ENCODE measurements at places on chromosomes 2 and 18. TPM values are rescaled to one million over a fixed set of nuclear protein-coding genes. Genes with fewer than 3 reads are reported as not detected.

DNA sequence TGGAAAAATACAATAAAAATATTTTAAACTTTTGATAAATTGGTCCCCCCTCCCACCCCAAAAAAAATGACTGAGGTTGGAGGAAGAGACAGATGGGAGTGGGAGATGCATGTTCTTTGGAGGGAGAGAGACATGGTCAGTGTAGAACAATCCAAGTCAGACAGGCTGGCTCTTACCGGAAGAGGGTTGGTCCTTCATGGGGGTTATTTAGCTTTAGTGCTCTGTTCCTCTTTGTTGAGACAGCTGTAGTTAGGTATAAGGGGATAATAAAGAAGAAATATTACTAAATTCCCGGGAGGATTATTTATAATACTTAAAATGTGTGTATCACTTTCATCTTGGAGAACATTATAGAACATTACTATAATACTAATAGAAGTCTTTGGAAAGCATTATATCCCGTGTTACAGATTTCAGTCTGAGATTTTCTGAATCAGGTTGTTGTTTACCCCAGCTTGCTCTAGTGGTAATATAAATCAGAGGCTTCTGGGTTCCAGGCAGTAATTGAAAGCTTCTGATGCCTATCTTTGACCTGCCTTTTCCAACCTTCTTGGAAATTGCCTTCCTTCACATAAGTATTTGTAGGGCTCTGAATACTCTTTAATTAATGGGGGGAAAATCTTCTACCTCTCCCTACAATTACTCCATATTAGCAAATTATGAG lies 87.7 kb downstream of the SPTBN1 start:
- DNase-seq: no peak
- peaks cover 5% of the 10 kb centered on the region for H3K4me1 ChIP-seq
- no peak overlapping the region for H3K4me3 ChIP-seq

GRCh38 chr2:33278245-33278943 lies 198.1 kb upstream of the RASGRP3 start:
- DNase-seq: no peak
- H3K27me3 ChIP-seq: no peaks in the 10 kb centered on the region
- H3K4me1 ChIP-seq: peaks cover 3% of the 10 kb centered on the region
- H3K4me3 ChIP-seq: no peak overlapping the region
- H3K27ac ChIP-seq: no peak overlapping the region

The DAW1 gene
- 1.4 TPM for total RNA-seq

- H3K4me1 ChIP-seq: peaks cover 11% of the 10 kb centered on the region
- peak; percentile 50 for DNase-seq
- no peak overlapping the region for H3K4me3 ChIP-seq
Measured at GRCh38 chr2:157871415-157871814, 4.7 kb downstream of the ACVR1 start.

- H3K4me1 ChIP-seq: no peaks in the 10 kb centered on the region
- no peaks in the 10 kb centered on the region for H3K27me3 ChIP-seq
- H3K4me3 ChIP-seq: no peak overlapping the region
- no peak overlapping the region for H3K27ac ChIP-seq
Measured at GRCh38 chr2:2845806-2846315, 514.8 kb upstream of the MYT1L start.

The PRSS56 gene
- not detected for total RNA-seq

DNA sequence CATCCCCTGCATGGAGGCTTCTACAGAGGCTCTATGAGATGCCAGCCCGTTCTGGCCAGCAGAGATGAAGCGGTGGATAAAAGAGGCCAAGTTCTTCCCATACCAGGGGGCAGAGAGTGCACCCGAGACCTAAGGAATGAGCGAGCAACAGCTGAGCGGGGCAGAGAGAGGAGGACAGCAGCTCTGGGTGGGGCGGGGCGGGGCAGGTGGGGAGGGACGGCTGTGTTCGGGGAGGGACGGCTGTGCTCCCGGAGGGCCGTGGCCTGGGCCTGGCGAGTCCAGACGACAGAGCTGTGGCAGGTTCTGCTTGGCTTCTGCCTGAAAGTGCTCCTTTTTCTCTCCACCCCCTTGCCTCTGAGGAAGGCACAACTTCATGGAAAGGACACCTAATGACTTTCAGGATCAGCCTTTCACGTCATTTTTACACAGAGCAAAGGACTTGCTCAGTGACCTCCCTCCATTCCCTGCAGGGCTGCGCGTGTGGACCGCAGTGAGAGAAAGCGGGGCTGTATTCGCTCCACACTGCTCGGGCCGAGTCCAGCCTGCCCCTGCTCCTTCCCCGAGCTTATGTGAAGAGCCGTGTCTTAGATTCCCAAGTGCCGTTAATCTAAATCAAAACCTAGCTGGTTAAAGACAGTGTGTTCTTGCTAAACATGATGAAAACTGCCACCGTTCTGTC lies 232.9 kb downstream of the HDAC4 start:
- H3K27ac ChIP-seq: no peak overlapping the region
- no peak for DNase-seq
- H3K4me1 ChIP-seq: no peaks in the 10 kb centered on the region
- H3K4me3 ChIP-seq: no peak overlapping the region

- H3K27ac ChIP-seq: no peak overlapping the region
- no peak overlapping the region for H3K4me3 ChIP-seq
- no peaks in the 10 kb centered on the region for H3K36me3 ChIP-seq
Measured at GRCh38 chr2:60414495-60415138, 138.8 kb downstream of the BCL11A start.

- no peaks in the 10 kb centered on the region for H3K27me3 ChIP-seq
- no peaks in the 10 kb centered on the region for H3K4me1 ChIP-seq
- no peak for DNase-seq
- no peak overlapping the region for H3K27ac ChIP-seq
- H3K4me3 ChIP-seq: no peak overlapping the region
- H3K36me3 ChIP-seq: no peaks in the 10 kb centered on the region
Measured at GRCh38 chr2:12090072-12090471, 343.6 kb downstream of the LPIN1 start.

The EGR4 gene
- total RNA-seq: not detected

GRCh38 chr18:28152754-28153153 lies 24.2 kb downstream of the CDH2 start:
- no peak overlapping the region for H3K4me3 ChIP-seq
- H3K36me3 ChIP-seq: no peaks in the 10 kb centered on the region
- H3K4me1 ChIP-seq: peaks cover 14% of the 10 kb centered on the region
- DNase-seq: no peak

DNA sequence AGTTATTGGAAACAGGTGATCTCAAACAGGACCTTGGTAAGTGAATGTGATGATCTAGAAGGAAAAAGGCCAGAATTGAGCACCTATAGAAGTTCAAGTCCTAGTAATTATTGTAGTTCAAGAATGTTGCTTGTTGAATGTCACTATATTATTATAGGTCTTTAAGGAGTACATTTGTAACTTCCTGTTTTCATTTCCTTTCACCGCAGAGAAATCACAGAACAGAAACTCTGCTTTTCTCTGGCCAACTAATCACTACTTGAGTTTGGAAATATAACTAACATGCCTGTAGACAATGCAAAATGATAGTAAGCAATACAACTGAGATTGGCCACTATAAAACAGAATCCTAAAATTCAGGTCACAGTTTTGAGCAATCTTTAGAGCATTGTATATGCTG lies 61.8 kb upstream of the EFEMP1 start:
- H3K27me3 ChIP-seq: no peaks in the 10 kb centered on the region
- 0 out of 2 replicates have a peak, but pooled peaks cover 2% of the 10 kb centered on the region for H3K4me1 ChIP-seq
- H3K36me3 ChIP-seq: no peaks in the 10 kb centered on the region

DNA sequence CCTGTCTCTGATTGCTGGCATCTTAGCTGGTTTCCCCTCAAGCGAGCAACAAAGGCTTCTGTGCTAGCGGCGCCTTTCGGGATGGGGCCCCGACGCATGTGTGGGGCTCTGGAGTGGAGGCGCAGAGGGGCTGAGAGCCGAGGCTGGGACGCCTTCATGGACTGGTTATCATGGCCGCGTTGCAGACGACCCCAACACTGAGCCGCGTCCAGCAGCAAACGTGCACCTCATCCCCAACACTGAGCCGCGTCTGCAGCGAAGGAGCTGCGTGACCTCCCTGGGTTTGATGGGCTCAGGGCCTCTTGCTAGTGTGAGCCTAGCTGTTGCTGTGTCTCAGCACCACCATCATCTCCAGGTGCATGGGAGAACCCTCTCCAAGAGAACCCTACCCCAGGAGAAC lies 123.7 kb upstream of the CTDP1 start:
- H3K4me1 ChIP-seq: no peaks in the 10 kb centered on the region
- H3K27ac ChIP-seq: no peak overlapping the region
- H3K36me3 ChIP-seq: no peaks in the 10 kb centered on the region
- no peak overlapping the region for H3K4me3 ChIP-seq

DNA sequence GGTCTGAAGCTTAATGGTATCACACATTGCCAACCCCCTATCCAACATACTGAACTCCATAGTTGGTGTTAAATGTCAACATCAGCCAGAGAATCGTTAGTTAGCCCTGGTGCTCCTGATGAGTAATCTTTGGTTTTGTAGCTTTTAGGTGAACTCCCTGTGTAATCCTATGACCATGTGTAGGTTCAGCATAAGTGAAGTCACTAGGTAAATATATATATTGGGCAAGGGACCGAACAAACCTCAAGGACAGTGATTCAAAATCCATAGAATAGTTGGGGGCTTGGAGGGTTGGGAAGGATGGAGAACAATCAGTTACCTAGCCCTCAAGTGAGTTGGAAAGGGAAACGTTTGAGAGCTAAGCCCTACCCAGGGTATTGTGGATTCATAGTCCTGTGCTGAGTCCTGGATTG lies 16.0 kb upstream of the AP1S3 start:
- H3K27me3 ChIP-seq: no peaks in the 10 kb centered on the region
- peaks cover 4% of the 10 kb centered on the region for H3K36me3 ChIP-seq
- H3K4me1 ChIP-seq: peaks cover 6% of the 10 kb centered on the region
- no peak overlapping the region for H3K27ac ChIP-seq
- DNase-seq: peak; percentile 73

GRCh38 chr2:115560666-115561065 lies 1118.2 kb downstream of the DPP10 start:
- no peaks in the 10 kb centered on the region for H3K4me1 ChIP-seq
- H3K27me3 ChIP-seq: no peaks in the 10 kb centered on the region
- DNase-seq: no peak
- H3K36me3 ChIP-seq: no peaks in the 10 kb centered on the region
- no peak overlapping the region for H3K27ac ChIP-seq

DNA sequence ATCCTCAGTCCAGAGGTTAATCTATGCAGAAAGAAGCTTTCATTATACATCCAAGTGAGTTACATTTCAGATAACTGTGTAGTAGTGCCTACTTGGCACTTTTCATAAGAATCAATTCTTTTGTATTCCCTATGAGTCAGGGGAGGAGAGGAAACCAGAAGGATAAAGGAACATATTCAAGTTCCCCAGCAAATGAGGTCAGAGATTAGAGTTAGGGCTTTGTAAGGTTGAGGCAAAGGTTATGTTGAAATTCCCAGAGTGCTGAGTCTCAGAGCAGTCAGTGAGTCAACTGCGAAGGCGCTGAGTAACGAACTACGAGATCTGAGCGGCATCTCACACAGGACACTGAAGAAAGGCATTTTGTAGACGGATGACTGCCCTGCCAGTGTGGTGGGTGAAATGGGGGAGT lies 25.1 kb upstream of the ME2 start:
- no peak overlapping the region for H3K27ac ChIP-seq
- no peaks in the 10 kb centered on the region for H3K4me1 ChIP-seq
- no peaks in the 10 kb centered on the region for H3K36me3 ChIP-seq
- peak; percentile 57 for DNase-seq

The CASP10 gene
- 0.28 TPM for total RNA-seq

DNA sequence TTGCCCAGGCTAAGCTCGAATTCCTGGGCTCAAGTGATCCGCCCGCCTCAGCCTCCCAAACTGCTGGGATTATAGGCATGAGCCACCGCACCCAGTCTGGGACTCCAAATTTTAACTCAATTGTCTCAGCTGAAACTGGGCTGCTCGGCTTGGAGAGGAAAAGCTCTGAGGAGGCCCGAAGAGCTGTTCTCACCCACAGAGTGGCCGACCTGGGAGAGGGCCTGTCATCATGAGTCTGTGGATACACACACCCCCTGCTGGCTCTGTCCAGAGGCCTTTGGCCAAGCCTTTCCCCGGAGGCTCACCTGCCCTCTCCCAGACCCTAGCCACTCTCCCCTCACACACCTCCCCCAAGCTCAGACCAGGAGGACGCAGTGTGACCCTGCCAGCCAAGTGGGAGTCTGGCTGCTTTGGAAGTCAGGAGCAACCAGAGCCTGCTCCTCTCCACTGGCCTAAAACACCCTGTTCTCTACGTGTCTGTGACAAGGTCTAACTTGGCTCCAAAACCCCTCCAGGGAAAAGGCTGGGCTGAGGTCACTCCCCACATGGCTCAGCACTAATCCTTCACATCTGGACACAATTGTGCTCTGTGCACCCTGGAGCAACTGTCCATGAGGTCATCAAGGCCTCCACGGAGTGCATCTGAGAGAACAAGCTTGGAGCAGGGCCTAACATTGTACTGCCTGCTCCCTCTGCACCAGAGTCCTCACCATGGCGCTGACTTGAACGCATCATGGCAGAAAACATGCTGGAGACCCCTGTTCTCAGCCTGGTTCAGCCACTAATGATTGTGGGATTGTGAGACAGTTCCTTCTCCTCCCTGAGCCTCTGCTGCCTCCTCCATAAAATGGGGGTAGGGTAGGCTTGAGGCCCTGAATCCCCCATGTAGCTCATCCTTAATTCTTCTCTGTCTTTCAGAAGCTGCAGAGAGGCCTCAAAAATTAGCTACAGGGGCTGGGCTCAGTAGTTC lies 49.9 kb upstream of the RAB6C start:
- no peaks in the 10 kb centered on the region for H3K36me3 ChIP-seq
- H3K27ac ChIP-seq: no peak overlapping the region
- H3K4me3 ChIP-seq: no peak overlapping the region
- H3K27me3 ChIP-seq: no peaks in the 10 kb centered on the region
- H3K4me1 ChIP-seq: no peaks in the 10 kb centered on the region
- no peak for DNase-seq

- DNase-seq: no peak
- H3K4me3 ChIP-seq: no peak overlapping the region
- no peak overlapping the region for H3K27ac ChIP-seq
- H3K27me3 ChIP-seq: no peaks in the 10 kb centered on the region
Measured at GRCh38 chr2:135174049-135174809, 122.1 kb downstream of the RAB3GAP1 start.

DNA sequence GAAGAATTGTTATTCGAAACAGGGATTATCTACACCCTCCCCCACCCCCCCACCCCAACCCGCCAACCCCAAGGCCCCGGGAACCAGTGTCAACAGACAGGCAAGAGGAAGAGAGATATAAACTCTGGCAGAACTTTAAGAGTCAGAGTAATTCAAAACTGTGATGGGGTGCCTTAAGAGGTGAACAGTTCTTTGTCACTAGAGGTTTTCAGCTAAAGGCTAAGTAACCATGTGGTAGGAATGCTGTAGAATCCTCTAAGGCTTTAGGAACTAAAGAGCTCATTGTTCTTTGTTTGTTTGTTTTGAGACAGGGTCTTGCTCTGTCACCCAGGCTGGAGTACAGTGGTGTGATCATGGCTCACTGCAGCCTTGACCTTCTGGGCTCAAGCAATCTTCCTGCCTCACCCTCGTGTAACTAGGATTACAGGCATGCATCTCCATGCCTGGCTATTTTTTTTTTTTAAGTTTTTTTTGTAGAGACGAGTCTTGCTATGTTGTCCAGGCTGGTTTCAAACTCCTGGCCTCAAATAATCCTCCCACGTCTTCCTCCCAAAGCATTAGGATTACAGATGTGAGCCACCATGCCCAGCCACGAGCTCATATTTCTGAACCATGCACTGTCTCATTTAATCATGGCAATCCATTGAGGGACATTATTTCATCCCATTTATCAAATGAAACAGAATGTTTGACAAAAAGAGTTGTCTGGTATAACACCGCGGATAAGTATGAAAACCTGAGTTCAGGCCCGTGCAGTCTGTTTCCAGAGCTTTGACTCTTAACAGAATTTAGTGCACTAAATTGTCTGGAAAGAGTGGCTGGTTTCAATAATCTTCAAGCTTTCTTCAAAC lies 20.8 kb upstream of the TMEM17 start:
- no peaks in the 10 kb centered on the region for H3K36me3 ChIP-seq
- peaks cover 3% of the 10 kb centered on the region for H3K4me1 ChIP-seq
- no peak overlapping the region for H3K4me3 ChIP-seq
- no peaks in the 10 kb centered on the region for H3K27me3 ChIP-seq
- no peak overlapping the region for H3K27ac ChIP-seq
